Stimulated activated CD4-positive, alpha-beta T cell treated with anti-CD3 and anti-CD28 coated beads, Interleukin-15, amount 100 ng/mL, for 1 hour (primary cell): ENCODE measurements at places on chromosomes 2 and 18.

GRCh38 chr2:241563571-241563980 is 5.0 kb downstream of the BOK start:
- DNase-seq, result no peak

GRCh38 chr2:25614711-25615110 is 58.7 kb downstream of the DTNB start:
- DNase-seq, result no peak

- no peak for DNase-seq
Observed at GRCh38 chr2:37622450-37623100, 48.9 kb downstream of the CDC42EP3 start.

- no peak for DNase-seq
Observed at GRCh38 chr2:37670378-37671008, 949 bp downstream of the CDC42EP3 start.

DNA sequence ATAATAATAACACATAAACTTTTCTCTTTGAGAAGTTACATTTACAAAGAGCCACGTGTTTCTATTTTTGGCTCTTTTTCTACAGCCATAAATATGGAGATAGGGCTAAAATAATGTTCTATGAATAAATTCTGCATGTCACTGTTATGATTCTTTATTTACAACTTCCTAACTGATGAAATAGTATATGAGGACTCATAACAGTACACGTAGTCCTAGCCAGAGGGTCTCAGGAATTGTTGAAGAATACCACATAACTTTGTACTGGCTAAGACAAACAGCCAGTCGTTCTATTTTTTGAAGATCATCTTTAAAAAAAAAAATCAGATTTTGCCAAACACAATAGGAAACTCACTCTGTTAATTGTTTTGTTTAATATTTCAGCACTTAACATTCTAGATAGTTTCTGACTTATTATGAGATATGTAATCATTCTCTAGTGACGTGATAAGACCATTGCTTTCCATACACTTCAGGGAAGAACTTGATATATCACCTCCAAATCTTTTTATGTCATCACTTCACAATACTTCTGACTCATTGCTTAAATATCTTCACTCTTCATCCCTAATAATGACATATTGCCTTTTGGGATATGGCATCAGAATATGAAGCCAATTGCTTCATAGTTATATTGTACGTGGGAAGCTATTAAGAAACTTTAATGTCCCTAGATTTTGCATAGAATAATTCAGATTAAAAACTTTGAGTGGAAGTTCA is 256.1 kb downstream of the XIRP2 start:
- no peak for DNase-seq

GRCh38 chr2:52976143-52976949 is 791.3 kb upstream of the CHAC2 start:
- DNase-seq, result no peak

DNA sequence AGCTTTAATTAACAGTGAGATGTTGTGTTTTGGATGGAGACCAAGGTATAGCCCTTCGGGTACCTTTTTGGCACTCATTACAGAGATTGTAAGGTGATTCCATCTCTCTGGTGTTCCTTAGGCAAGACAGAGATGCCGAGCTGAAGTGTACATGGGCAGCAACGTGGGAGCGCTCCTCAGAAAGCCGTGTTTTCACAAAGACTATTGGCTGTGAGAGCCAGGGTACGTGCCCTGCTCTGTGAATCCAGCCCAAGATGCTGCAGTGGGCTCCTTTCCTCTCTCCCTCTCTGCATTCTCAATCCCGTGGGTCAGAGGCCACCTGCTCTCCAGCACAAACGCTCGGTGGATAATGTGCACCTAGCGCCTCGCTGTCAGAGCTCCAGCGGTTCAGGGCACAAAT is 203.0 kb upstream of the EPHA4 start:
- no peak for DNase-seq

GRCh38 chr2:177038787-177039484 is 173.7 kb upstream of the HNRNPA3 start:
- no peak for DNase-seq

GRCh38 chr2:235352541-235352940 is 141.3 kb upstream of the AGAP1 start:
- no peak for DNase-seq

DNA sequence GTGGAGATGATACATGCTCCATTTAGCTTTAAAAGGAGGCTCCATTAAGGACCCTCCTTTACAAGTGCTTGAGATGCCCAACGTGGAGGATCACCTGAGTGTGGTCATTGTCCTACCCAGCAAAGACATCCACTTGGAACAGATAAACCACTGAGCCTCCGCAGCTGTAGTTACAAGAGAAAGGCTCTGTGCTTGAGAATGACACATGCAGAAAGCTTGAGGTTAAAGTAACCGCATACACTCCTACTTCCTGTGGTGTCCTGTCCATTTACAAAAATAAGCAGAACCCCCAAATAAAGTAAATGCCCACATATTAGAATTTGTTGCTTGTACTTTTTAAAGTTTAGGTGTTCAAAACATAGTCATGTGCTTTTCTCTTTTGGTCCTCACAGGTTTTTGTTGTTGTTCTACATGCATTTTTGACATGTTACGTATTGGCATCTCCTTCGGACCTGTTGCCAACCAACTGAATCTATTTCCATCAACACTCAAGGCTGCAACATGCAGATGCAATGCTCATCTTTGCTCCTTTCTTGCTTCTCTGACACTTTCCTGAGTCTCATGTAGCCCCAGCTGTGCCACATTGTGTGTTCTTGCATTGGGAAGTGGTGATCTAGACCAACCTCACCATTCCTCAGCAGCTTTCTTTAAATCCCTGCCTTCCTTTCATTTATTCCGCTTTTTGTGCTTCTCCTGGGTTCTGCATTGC is 56.0 kb downstream of the SERPINB7 start:
- DNase-seq, result no peak

DNA sequence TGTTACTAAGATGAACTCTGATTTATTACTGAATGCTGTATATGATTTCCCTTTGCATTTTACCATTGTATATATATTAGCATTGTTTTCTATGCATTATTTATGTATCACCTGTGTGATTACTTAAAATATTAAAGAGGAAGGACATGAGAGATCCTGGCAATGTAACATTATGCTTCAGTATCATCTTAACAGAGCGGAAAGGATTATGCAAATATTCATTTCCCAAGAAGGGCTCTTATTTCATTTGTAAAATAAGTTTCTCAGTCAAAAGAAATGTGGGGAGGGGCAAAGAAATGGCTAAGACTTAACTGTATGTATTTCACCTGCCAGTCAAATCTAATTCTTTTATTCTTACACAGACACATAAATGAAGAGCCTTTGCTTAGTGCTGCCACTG is 654.2 kb upstream of the PKDCC start:
- no peak for DNase-seq

DNA sequence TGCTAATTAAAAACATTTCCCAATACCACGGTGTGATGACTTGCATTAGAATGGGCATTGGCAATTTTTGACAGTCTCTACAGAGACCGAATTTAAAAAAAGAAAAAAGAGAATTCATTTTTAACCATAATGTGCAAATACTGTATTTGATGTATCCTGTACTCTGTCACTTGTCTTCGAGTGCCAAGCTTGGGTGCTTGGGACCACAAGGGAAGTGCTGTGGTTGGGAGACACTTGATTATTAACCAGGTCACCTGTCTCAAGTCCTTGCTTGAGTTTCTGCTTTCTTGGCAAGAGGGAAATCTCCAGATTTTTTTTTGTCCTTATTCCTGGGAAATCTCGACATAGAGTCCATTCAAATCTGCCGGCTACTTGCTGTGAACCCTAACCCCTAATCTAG is 209.0 kb downstream of the MC4R start:
- DNase-seq, result no peak

- DNase-seq, result no peak
Observed at GRCh38 chr2:164839914-164840457, 1.6 kb downstream of the COBLL1 start.

- DNase-seq, result no peak
Observed at GRCh38 chr2:131557558-131558321, 30.1 kb downstream of the CCDC74A start.

DNA sequence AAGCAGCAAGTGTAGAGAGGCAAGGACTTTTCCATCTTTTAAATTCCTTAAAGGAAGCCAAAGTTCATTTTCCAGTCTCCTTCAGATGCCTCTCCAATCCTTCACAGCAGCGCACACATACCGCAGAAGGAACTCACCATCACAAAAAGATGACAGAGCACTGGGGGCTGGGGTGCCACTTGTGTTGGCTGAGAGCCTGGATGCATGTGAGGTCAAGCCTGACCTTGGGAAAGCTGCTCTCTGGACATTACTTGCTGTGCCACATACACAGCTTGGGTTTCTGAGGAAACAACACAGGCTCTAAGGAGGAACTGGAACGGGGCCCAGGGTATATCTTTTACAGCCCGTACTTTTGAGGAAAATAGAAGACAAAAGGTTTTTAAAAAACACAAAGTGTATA is 364.3 kb upstream of the MEX3C start:
- no peak for DNase-seq

GRCh38 chr18:3147935-3148554 is 71.7 kb downstream of the MYOM1 start:
- no peak for DNase-seq

- DNase-seq, result no peak
Observed at GRCh38 chr18:59606193-59607077, 90.8 kb downstream of the CCBE1 start.

DNA sequence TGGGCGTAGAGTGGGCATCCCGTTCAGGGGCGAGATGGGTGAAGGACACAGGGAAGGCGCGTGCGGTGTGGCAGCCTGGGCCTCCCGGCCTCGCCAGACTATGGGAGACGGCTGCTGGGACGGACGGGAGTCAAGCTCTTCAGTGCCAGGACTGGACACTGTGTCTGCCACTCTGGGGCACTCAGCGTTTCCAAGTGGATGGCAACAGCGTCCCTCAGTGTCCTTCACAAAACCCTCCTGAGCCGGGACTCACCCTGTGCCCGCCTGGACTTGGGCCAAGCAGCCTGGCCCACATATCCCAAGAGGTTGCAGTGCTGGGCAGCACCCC is 16.3 kb upstream of the BOK start:
- DNase-seq, result no peak

DNA sequence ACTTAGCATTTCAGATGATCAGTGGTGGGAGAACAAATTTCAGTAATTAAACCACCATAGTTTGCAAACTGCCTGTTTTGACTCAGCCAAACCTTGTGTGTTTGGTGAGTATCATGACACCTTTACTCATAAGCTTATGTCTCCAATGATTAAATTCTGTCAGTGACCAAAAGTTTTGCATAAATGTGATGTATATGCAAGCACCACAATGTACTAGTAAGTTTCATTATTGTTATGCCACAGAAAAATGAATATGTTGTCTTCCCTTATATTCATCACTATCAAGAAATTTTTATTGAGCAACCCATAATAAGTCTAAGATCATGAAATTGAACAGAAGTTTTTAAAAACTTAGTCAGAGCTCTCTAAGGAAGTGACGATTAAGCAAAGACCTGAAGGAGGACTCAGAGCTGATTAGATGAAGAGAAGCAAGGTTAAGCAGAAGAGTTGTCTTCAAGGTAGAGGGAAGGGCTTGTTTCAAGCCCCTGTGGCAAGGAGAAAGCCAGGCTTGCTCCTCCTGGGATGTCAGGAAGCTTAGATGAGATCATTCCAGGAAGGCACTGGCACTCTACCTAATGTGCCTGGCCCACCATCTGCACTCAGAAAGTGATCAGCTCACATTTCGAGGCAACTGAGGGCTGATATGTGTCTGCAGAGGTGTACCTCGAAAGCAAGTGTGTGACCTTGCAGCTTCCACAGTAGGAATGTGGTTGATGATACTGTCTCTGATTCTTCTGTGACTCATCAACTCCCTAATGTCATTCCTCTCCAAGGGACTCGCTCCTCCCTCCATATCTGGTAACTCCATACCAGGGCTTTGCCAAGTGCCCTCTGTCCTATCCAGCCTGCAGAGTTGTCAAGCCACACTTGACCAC is 54.7 kb downstream of the KCTD18 start:
- DNase-seq, result no peak

DNA sequence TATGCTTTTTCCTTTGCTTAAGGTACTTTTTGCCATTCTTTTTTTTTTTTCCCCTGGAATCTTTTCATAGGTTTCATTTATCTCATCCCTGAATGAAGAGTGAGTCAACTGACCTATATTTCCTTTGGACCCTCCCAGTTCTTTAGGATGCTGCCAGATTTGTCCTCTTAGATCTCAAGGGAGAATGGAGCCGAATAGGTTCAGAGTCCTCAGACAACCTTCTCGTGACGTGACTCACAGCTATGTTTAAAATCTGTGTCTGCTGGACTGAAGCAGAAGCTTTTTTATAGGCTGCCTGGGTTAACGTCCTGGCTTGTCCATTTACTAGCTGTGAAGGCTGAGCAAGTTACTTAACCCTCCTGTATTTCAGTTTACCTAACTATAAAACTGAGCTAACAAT is 358.6 kb downstream of the DLGAP1 start:
- no peak for DNase-seq

DNA sequence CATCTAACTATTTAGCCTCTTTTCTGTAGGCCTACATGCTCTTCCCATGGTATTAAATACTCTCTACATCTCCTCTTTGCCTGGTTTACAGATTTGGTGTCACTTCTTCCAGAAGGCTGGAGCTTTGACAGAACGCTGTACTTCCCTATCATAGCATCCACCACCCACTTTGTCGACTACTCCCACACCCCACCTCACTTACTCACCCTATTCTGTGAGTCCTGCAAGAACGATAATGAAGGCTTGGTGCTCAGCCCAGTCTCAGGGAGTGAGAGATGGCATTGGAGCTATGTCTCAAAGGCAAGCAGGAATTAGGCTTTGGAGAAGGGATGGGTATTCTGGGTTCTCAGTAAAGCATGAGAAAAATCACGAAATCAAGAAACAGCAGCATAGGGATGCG is 20.3 kb upstream of the KDM3A start:
- DNase-seq, result no peak

DNA sequence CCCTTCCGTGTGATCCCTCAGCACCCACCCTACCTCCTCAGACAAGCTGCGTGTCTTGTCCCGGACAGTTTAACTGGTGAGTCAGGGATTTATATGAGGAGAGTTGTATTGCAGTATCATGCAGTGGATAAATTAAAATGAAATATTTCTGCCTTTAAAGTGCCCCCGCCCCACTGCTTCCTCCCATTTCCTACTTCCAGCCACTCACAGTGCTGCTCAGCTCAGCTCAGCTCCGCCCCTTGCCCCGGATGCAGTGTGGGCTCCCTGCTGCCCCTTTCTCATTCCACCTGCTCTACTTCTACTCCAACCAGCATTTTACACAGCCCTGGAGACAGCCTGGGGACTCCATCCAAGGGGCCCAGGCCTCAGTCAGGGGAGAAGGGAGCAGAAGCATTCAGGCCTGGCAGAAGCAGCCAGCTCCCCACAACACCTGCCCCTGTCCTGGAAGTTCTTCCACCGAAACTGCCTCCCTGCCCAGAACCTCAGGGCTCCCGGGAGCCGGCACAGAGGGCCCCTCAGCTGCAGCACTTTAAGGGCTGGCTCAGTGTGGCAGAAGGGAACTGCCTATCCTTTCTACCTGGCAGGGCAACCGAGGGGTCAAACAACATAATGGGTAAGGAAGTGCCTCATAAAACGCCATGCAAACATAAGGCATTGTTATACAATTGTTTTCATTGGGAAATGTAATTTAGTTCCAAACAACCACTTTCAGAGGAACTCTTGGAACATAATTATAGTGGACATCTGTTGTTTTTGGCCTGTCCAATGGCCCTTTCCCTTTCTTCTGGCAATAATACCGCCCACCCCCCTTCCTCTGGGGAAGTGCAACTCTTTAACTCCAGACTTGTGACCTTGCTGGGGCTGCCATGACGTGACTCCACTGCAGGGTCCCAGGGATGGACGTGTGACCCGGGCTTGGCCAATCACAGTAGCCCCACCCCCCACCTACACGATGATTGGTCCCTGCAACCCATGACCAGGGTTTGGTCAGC is 102.3 kb downstream of the LIPG start:
- no peak for DNase-seq

GRCh38 chr2:71505086-71505769 is 51.9 kb downstream of the DYSF start:
- DNase-seq, result no peak
